Activated CD4-positive, alpha-beta T cell treated with anti-CD3 and anti-CD28 coated beads, Interleukin-2, Interleukin-4, amounts not matched to agents 100 ng/mL and 50 ng/mL, durations not matched to agents 16 hours and 8 hours (primary cell): ENCODE measurements at places on chromosomes 6 and 20.
A peak's percentile ranks its signal among the peaks of the same experiment; 100 is the strongest.

DNA sequence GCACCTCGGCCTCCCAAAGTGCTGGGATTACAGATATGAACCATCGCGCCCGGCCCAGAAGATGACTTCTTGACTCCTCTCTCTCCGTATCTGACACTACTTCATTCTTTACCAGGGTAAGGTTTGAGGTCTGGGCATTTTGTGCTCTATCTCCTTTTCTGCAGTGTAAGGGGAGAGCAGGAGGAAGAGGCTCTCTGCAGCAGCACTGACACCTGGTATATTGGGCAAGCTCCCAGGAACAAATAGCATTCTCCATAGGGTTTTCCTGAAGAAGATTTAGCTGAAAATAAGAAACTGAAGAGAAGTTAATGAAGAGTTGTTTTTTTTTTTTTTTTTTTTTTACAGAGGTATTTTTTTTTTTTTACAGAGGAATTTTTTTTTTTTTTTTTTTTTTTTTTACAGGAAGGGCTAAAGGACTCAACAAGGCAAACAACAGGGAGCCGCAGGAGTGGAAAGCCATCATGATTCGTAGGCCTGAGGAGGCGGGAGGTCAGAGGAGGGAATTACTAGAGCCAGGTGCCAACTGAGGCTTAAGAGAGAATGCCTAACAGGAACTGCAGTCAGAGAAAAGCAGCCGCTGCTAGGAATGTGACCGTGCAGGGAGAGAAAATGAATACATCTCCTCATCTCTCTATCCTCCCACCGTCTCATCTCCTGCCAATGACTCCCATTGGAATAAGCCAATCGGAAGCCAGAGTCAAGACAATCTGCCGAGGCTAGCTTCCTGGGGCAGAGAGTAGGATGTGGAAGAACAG is 34.7 kb upstream of the ADGRF4 start:
- no peak for DNase-seq

- no peak for DNase-seq
Measured at GRCh38 chr6:55108134-55109130, 65.9 kb upstream of the HCRTR2 start.

DNA sequence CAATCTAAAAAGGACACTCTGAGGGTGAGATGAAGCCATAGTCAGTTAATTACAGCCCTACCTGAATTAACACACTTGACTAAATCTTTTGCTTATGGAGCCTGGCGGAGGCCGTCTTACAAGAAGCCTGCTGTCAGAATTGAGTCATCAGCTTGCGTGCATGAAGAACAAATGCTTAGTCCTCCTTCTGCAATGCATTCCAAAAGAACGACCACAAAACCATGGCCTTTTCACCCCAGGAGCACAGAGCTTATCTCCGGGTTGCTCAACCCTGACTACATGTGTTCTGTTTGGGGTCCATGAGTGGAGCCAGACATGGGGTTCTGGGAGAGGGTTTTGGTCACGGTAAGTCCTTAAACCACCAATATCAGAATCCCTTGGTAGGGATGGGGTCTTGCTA is 318.1 kb downstream of the CLIC5 start:
- DNase-seq, result no peak

DNA sequence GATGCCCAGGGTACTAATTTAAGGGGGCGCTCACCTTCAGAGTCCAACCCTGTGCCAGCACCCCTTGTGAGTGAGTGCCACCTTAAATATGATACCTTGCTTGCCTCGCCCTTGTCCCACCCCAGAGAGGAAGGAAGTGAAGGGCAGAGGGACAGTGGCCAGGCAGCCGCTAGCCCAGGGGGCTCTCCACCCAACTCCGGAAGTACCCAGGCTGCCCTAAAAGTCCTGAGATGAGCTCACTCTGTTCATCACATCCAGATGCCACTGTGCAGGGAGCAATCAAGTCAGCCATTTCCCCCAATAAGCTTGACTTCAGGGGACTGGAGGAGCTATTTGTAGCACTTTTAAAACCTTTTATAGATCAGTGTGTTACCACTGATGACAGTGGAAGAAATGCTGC is 25.0 kb upstream of the STX16 start:
- no peak for DNase-seq

DNA sequence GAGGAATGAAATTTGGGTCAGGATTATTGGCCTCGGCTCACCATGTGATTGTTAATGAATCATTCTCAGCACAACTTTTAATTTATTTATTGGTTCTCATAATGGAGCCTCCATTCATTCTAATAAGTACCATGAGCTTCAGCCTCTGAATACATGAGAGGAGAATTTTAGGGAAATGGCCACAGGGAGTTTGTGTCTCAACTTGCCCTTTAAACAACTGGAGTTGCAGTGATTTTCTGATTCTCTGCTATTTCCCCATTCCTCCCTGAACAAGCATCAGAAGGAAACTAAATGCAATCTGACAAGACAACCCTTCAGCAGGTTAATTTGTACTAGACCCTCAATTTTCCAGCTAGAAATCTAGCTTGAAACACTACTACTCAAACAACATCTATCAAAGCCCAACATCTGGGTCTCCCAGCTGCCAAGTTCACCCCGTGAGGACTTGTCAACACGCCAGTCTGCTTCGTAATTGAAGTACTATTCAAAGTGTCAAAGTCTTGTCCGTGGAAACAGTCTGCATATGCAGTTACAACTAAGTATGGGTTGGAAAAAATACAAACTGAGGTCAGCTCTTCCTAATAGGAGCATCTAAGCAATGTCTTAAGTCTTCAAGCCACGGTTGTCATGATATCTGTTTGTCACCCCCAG is 235.4 kb downstream of the CDH4 start:
- DNase-seq, result no peak

GRCh38 chr6:89350281-89350966 is 2.1 kb downstream of the UBE2J1 start:
- peak; percentile 19 for DNase-seq

GRCh38 chr20:30811885-30812671 is 445.4 kb upstream of the DEFB115 start:
- DNase-seq, result no peak

DNA sequence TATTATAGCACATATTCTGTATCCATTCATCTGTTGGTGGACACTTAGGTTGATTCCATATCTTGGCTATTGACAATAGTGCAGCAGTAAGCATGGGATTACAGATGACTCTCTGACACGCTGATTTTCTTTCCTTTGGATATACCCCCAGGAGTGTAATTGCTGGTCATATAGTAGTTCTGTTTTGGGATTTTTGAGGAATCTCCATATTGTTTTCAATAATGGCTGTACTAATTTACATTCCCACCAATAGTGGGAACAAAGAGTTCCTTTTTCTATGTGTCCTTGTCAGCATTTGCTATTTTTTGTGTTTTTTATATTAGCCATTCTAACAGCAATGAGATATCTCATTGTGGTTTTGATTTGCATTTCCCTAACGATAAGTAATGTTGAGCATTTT is 309.0 kb upstream of the JARID2 start:
- no peak for DNase-seq

GRCh38 chr6:44742828-44743372 is 355.4 kb downstream of the CDC5L start:
- no peak for DNase-seq

GRCh38 chr20:50055524-50056083 is 57.3 kb downstream of the UBE2V1 start:
- no peak for DNase-seq

GRCh38 chr6:4105980-4106536 is 27.1 kb upstream of the FAM217A start:
- no peak for DNase-seq

GRCh38 chr20:3190681-3191111 is 13.8 kb downstream of the DDRGK1 start:
- DNase-seq, result no peak

- DNase-seq, result peak; percentile 30
Measured at GRCh38 chr20:46040902-46041535, 12.0 kb downstream of the SLC12A5 start.

DNA sequence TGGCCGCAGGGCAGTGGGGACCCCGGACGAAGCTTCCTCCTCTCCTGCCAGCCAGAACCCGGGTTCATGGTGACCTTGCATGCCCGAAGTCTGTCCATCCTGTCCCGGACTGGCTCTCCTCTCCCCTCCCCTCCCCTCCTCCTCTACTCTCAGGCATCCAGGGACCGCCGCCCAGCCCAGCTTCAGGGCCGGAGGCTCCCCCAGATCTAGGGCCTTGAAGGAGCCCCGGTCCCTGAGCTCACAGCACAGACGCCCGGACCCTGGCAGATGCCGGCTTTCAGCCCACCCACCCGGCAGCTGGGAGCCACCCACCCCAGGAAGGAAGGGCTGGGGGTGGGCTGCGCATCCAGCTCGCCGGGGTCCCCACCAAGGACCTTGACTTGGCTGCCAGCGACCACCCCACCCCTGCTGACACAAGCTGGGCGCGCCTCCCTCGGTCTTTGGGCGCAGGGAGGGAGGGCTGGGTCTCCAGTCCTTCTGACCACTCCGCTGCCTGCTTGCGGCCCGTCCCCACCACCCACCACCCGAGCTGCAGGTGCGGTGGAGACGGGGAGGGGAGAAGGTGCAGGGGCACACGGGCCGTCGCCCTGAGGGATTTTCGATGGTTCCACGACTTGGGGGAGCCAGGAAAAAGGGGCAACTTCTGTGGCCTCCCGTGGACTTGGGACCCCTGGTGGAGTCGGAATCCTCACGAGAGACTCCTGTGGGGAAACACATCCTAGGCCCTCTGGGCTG is 5.8 kb upstream of the ABHD16B start:
- DNase-seq, result no peak

- DNase-seq, result peak; percentile 60
Measured at GRCh38 chr6:3022765-3023662, 23.3 kb downstream of the NQO2 start.

GRCh38 chr20:20896606-20897005 is 184.2 kb upstream of the RALGAPA2 start:
- no peak for DNase-seq

- peak; percentile 39 for DNase-seq
Measured at GRCh38 chr6:125314009-125314581, 12.3 kb upstream of the HDDC2 start.

DNA sequence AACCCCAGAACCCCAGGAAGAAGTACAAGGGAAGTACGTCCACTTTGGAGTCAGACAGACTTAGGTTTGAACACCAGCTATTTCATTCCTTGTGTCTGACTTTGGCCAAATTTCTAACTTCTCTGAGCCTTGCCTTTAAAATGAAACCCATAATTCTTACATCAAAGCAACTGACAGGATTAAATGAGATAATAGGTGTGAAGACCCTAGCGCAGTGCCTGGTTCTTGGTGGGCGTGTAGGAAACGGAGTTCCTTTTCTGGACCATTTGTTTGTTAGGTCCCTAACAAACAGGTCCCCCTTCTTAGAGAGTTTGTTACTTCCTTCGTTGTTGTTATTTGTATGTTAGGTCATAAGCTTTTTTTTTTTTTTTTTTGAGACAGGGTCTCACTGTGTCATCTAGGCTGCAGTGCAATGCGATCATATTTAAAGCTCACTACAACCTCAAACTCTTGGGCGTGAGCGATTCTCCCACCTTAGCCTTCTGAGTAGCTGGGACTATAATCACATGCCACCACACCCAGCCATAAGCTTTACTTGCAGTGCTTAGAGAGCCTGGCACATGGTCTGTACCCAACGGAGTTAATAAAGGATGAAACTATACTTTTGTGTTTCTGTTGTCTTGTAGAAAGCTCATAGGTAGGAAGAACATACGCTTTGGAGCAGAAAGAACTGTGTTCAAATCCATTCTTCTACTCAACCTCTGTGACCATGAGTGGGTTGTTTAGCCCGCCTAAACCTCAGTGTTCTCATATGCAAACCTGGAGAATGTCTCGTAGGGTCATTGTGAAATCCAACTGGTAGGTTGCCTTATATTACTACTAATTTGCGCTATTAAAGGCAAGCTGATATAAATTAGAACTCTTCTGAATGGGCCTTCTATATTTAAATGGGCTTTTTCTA is 21.8 kb upstream of the MROH8 start:
- no peak for DNase-seq

DNA sequence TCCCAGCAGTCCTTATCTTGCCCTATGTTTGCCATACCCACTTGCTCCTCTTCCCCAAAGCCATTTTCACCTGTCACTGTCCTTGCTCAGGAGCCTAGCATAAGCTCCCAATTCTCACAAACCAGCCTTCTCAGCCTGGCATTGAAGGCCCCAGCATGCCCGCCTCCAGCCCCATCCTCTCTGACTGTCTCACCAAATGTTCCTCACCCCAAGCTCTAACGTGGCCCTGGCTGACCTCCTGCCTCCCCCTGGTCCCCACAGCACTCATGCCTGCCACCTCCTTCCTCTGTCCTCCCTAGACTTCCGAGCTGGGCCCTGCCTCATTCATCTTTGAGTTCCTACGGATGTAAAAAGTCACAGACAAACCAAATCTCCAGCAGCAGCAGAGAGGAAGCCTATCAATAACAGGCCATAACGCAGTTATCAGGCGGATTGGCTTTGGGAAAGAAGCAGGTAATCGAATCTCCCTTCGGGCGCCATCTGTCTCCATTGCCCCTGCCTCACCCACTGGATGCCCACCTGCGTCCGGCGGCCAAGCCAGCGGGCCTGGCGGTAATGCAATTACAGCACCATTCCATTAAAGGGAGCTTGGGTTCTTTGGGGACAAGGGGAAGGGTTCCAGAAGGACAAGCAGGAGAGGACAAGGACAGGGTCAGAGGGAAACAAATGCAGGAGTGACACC is 104.4 kb downstream of the MRPL14 start:
- no peak for DNase-seq

DNA sequence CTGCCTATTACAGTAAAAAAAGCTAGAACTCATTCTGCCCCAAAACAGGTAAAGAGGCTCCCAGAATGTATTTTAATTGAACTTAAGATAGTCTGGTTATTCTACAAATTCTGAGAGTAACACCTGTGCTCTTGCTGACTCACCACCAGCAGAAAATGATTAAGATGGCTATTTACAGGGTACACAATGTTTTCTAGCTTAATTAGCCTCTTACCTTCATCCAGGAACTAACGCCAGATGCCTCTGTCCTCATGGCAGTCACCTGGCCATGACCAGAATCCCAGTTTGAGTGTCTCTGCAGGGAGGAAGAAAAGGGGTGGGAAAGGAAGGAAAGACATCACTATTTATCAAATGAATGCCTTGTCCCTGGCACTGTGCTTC is 31.3 kb upstream of the PPP1R3G start:
- no peak for DNase-seq

DNA sequence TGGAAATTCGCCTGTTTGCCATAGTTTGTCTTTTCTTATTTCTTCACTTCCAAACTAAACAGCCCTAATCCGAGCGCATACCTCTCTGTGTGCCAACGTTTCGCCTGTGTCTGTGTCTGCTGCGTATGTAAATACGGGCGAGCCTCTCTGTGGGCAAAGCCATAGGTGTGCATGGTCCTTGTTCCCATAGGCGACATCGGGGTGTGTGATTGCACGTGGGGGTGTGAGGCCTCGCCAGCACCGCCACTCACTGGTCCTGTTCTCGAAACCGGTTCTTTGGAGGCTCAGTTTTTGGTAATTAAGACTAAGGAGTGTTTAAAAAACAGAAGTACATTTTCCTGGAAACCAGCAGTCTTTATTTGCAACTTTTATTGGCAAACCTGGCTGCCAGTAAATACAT is 6.0 kb upstream of the FOXC1 start:
- no peak for DNase-seq

- no peak for DNase-seq
Measured at GRCh38 chr6:54377776-54378175, 69.5 kb downstream of the TINAG start.
